ENCODE measurements at places on chromosomes 7 and 10.

GRCh38 chr10:48480397-48481374 lies 124.2 kb downstream of the ARHGAP22 start:
- DNase-seq = no peak

DNA sequence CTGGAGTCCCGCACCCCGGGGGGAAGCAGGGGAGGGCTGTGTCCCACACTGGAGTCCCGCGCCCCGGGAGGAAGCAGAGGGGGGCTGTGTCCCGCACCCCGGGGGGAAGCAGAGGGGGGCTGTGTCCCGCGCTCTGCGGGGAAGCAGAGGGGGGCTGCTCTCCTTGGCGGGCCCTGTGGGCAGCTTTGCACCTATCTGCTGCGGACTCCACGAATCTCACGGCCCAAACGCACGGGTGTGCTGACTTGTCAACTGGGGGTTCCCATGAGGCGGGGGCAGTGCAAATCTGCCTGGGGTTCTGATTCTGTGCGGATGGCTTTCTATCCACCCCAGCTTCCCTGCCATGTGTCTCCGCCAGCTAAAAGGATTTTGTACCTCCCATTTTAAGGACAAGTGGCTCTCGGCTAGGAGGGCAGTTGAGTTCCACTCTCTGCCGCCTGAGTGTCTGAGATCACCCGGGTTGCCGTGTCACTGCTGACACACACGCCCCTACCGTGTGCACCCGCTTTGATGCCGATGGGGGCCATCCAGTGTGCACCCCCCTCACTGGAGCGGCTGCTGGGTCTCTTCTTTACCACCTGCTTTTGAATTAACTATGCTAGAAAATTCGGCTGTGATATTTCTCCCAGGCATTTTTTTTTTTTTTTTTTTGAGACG lies 20.5 kb downstream of the GPER1 start:
- no peak for DNase-seq

DNA sequence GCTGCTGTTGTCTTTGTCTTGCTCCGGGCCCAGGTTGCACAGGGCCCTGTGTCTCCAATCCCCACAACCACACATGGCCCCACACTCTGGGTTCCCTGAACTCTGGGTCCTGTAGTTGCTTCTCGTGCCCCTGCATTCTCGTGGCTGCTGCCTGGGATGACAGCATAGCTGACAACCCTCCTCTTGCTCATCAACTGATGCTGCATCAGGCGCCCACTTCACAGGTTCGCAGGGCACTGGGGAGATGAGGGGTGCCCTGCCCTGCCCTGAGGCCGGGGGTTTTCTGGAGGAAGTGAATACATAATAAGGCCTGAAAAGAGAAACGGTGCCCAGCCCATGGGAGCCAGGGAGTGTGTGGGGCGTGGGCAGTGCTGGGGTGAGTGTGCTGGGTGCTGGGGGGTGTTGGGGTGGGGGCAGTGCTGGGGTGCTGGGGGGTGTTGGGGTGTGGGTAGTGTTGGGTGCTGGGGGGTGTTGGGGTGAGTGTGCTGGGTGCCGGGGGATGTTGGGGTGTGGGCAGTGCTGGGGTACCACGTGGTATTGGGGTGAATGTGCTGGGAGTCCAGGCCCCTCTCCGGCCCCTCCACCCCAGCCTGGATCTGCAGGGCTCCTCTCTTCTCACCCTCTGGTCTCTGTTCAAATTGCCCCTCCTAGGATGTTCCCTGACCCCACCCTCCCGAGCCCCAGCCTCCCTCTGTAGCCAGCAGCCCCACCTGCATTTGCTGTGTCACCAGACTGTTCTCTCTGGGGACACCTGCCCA lies 2.0 kb upstream of the MTG1 start:
- DNase-seq = no peak

GRCh38 chr7:24777806-24778205 lies 20.5 kb upstream of the GSDME start:
- DNase-seq = no peak

- DNase-seq = peak; percentile 63
Measured at GRCh38 chr10:123858907-123859652, 32.5 kb downstream of the CPXM2 start.

GRCh38 chr7:3754493-3755341 lies 453.7 kb downstream of the SDK1 start:
- DNase-seq = peak; percentile 91

GRCh38 chr10:17357781-17358180 lies 96.6 kb downstream of the ST8SIA6 start:
- DNase-seq = no peak

DNA sequence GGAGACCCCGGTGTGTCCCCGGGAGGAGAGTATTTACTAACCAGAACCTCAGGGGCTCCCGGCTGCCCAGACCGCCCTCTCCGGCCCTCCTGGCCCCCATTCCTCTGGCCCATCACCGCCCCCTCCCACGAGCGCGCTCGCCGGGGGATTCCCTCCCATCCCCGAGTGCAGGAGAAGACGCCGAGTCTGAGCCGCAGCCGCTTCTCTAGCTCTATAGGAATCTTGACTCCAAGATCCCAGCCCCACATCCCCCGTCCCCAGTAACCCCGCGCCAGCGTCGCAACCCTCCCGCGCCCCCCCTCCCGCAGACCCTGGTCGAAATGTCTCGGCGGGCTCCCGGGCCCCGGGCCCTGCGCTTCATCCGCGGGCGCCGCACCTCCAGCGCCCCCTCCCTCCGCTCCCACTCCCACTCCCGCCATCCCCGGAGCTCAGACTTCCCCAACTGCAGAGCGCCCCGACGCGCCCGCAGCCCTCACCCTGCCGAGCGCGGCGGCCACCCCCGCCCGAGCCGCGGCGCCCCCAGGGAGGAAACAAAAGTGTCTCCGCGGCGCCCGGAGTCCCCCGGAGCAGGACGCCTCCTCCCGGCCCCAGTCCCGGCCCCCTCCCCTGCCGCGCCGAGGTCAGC lies 541 bp downstream of the ELMO1 start:
- peak; percentile 27 for DNase-seq

Measured in putamen (tissue), 1 donor.